CD4-positive, alpha-beta T cell treated with Interleukin-17A for 1 hour (primary cell): ENCODE measurements at places on chromosomes 4 and X.

GRCh38 chr4:7134737-7135388 is 57.5 kb upstream of the SORCS2 start:
- no peak for DNase-seq

GRCh38 chr4:60745800-60746571 is 454.1 kb upstream of the ADGRL3 start:
- DNase-seq, result no peak

DNA sequence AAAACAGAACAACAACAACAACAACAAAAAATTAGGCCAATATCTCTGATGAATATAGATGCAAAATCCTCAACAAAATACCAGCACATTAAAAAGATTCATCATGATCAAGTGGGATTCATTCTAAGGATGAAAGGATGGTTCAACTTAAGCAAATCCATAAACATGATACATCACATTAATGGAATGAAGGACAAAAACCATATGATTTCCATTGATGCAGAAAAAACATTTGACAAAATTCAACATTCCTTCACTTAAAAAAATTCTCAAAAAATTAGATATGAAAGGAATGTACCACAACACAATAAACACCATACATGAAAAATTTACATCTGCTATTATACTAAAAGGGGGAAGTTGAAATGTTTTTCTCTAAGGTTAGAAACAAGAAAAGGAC is 103.3 kb downstream of the IL15 start:
- DNase-seq, result no peak

DNA sequence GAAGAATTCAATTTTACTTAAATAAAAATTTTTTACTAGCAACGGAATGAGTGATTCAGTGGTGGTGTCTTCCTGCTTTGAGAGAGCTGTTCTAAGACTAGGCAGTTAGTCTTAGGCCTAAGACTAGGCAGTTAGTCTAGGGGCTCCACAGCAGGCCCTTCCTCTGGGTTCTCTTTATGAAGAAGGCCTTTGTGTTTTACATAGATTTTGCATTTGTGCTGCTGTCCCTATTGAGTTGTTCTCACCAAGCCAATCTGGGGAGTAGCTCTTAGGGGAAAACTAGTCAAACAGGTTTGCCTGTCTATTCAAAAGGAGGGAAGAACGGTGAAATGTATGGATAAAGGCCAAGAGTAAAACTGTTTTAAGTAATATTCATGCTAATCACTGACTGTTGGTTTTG is 7.6 kb downstream of the UGT8 start:
- no peak for DNase-seq

GRCh38 chrX:3711331-3711917 is 2.0 kb downstream of the PRKX start:
- DNase-seq, result peak; percentile 46

DNA sequence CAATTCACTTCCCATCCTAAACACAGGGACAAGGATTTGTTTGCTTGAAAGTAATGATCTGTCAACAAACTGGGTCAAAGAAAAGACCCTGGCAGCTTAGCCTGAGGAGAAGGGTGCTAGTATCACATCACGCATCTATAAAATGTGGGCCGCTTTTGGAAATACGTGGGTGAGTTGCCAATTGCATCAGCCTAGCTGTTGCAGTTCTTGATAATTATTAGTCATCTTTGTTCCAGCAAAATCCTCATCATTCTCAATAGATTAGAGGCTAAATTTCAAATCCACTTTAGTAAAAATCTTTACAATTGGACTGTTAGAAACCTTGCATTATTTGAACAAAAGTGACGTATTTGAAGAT is 33.6 kb upstream of the TAPT1 start:
- DNase-seq, result no peak

DNA sequence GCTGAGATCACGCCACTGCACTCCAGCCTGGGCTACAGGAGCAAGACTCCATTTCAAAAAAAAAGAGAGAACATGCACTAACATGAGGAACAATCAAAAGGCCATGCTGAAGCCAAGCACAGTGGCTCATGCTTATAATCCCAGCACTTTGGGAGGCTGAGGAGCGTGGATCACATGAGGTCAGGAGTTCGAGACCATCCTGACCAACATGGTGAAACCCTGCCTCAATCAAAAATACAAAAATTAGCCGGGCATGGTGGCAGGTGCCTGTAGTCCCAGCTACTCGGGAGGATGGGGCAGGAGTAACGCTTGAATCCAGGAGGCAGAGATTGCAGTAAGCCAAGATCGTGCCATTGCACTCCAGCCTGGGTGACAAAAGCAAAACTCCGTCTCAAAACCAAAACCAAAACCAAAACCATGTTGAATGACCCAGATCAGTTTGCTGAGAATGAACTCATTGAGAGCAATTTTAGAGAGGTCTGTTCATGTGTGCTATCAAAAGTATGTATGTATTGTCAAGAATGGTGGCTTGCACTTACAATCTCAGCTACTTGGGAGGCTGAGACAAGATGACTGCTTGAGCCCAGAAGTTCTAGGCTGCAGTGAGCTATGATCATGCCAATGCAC is 44.8 kb downstream of the PDS5A start:
- peak; percentile 55 for DNase-seq

DNA sequence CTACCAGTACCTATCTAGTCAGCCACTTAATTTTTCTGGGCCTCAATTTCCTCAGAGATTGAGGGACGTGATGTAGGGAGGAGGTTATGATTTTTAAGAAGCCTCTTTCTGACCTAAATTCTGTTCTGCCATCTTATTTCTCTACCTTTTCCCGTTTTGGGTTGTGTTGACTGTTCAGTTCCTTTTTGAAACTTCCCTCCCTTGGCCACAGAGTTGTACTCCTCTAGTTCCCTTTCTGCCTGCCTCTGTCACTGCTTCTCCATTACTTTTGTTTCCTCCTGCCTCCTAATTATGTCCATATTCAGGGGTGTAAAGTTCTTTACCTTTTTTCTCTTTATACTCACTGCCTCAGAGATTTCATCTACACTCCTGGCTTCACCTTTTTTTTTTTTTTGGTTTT is 25.4 kb downstream of the CLCN5 start:
- DNase-seq, result no peak

DNA sequence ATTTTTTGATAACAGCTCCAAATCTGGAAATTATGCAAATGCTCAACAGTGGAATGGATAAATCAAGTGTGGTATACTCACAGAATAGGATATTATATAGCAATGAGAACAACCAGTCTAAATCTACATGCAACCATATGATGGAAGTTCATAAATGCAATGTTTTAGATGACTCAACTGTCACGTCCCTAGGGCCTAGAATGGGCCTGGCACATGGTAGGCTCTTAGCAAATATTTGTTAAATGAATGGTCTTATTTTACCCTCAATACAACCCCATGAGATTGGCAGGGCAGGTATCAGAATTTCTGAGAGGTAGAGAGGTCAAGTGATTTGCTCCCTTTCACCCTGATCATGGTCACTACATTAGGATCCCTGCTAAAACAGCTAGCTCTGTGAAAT is 14.6 kb upstream of the NKX3-2 start:
- no peak for DNase-seq
